Esophagus muscularis mucosa (tissue), 4 donors: ENCODE measurements at places on chromosomes 6 and 20. TPM values are rescaled to one million over a fixed set of nuclear protein-coding genes. Genes with fewer than 3 reads are reported as not detected.
A peak's percentile ranks its signal among the peaks of the same experiment; 100 is the strongest.

- no peak overlapping the region for H3K4me3 ChIP-seq
- no peaks in the 10 kb centered on the region for H3K4me1 ChIP-seq
- H3K27ac ChIP-seq = no peak overlapping the region
- no peak for DNase-seq
- H3K27me3 ChIP-seq = no peaks in the 10 kb centered on the region
- H3K36me3 ChIP-seq = peaks cover 9% of the 10 kb centered on the region
Observed at GRCh38 chr6:150738092-150738629, 127.3 kb upstream of the MTHFD1L start.

GTSF1L gene
- not detected for total RNA-seq

DNA sequence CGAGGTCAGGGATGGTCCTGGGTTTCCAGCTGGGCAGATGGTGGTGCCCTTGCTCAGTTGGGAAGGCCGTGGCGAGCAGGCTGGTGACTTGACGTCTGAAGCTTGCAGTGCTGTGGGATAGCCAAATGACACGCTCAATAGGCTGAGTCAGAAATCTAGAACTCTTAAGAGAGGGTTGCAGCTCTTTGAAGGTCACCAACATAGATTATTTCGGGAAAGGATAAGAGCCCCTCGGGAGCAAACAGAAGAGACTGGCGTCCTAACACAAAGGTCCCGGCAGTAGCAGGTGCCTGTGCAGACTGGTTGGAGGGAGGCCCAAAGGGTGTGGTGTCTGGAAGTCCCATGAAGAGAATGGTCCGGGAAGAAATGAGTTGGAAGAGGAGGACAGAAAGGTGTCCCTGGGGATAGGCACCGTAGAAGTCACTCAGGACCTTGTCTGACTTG is 18.4 kb downstream of the PKIG start:
- no peak overlapping the region for H3K4me3 ChIP-seq
- H3K27me3 ChIP-seq = no peaks in the 10 kb centered on the region
- peak overlapping the region; percentile 88 for H3K27ac ChIP-seq
- H3K36me3 ChIP-seq = peaks cover 4% of the 10 kb centered on the region
- peaks cover 91% of the 10 kb centered on the region for H3K4me1 ChIP-seq

SDCBP2 gene
- total RNA-seq = 2.1 TPM

GHRH gene
- total RNA-seq = not detected

- no peak overlapping the region for H3K4me3 ChIP-seq
- no peaks in the 10 kb centered on the region for H3K27me3 ChIP-seq
Observed at GRCh38 chr20:62946918-62947317, 5.6 kb upstream of the SLC17A9 start.

RSPH3 gene
- total RNA-seq = 19.9 TPM

- no peak for DNase-seq
- no peaks in the 10 kb centered on the region for H3K36me3 ChIP-seq
- H3K27ac ChIP-seq = no peak overlapping the region
- no peaks in the 10 kb centered on the region for H3K4me1 ChIP-seq
Observed at GRCh38 chr6:64290867-64291266, 655.3 kb downstream of the PHF3 start.

CST1 gene
- total RNA-seq = not detected

- H3K4me3 ChIP-seq = no peak overlapping the region
- H3K36me3 ChIP-seq = no peaks in the 10 kb centered on the region
- no peaks in the 10 kb centered on the region for H3K27me3 ChIP-seq
- no peaks in the 10 kb centered on the region for H3K4me1 ChIP-seq
Observed at GRCh38 chr6:136344420-136344819, 54.8 kb upstream of the BCLAF1 start.

- DNase-seq = no peak
- H3K27me3 ChIP-seq = no peaks in the 10 kb centered on the region
- no peaks in the 10 kb centered on the region for H3K36me3 ChIP-seq
Observed at GRCh38 chr20:63059684-63060056, 52.9 kb upstream of the BHLHE23 start.

DNA sequence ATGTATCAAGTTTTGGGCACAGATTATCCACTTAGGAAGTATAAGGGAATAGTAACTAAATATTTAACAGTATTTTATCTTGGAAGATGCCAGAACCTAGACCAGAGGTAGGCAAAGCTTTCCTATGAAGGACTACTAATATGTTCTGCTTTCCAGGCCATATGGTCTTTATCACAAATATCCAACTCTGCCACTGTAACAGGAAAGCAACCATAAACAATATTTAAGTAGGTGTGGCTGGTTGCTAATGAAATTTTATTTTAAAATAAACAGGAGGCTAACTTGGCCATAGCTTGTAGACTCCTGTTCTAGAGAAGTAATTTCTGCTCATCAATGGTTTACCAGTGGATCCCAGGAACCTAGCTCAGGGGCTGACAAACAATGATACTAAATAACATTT is 39.4 kb downstream of the NOL7 start:
- no peak for DNase-seq
- H3K4me3 ChIP-seq = no peak overlapping the region
- H3K27me3 ChIP-seq = no peaks in the 10 kb centered on the region
- no peaks in the 10 kb centered on the region for H3K36me3 ChIP-seq
- no peak overlapping the region for H3K27ac ChIP-seq

ULBP3 gene
- 0.50 TPM for total RNA-seq

IYD gene
- total RNA-seq = not detected

GRCh38 chr6:11432713-11433450 is 104.7 kb upstream of the TMEM170B start:
- H3K27ac ChIP-seq = peak overlapping the region; percentile 70
- DNase-seq = no peak
- no peaks in the 10 kb centered on the region for H3K36me3 ChIP-seq
- H3K4me3 ChIP-seq = no peak overlapping the region
- H3K27me3 ChIP-seq = no peaks in the 10 kb centered on the region

GRCh38 chr20:41029150-41029901 is 704 bp downstream of the TOP1 start:
- H3K36me3 ChIP-seq = no peaks in the 10 kb centered on the region
- DNase-seq = no peak
- H3K4me3 ChIP-seq = peak overlapping the region; percentile 93

DNA sequence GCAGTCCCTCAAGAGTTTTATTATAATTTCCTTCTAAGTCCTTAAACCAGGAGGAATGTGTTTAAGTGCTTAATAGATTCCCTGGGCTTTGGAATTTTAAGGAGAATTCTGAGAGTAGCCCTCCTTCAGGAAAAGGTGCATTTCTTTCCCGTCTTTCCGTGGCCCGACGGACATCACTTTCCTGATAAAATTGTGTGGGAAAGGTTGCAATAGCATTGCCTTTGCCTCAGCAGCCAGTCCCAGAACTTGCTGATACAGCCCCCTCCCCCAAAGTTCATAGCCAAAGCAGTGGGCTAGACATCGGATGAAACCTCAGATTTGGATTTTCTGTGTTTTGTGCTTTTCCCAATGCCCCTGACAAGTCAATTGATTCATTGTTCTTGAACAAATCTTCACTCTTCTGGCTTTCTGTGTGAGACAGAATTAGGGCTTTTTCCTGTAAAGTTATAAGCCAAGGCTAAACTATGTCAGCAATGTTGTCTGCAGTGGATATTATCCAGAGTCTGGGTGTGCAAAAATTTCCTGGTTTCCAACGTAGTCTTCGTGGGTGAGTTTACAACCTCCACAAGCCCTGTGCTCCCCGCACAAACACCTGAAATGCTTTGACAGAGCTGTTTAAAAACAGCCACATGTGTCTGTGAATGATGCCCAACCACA is 1.1 kb upstream of the SMOC2 start:
- peaks cover 25% of the 10 kb centered on the region for H3K27me3 ChIP-seq
- peaks cover 52% of the 10 kb centered on the region for H3K4me1 ChIP-seq
- H3K36me3 ChIP-seq = no peaks in the 10 kb centered on the region
- H3K4me3 ChIP-seq = peak overlapping the region; percentile 88
- peak overlapping the region; percentile 64 for H3K27ac ChIP-seq

GRCh38 chr20:62430311-62430853 is 3.0 kb upstream of the RBBP8NL start:
- peaks cover 36% of the 10 kb centered on the region for H3K27me3 ChIP-seq
- H3K4me1 ChIP-seq = peaks cover 14% of the 10 kb centered on the region
- H3K4me3 ChIP-seq = no peak overlapping the region
- no peaks in the 10 kb centered on the region for H3K36me3 ChIP-seq
- DNase-seq = no peak
- no peak overlapping the region for H3K27ac ChIP-seq

TREML2 gene
- not detected for total RNA-seq

GRCh38 chr20:62020935-62021701 is 44.6 kb downstream of the TAF4 start:
- no peak overlapping the region for H3K4me3 ChIP-seq
- no peaks in the 10 kb centered on the region for H3K36me3 ChIP-seq
- peaks cover 69% of the 10 kb centered on the region for H3K4me1 ChIP-seq
- no peak for DNase-seq
- no peaks in the 10 kb centered on the region for H3K27me3 ChIP-seq
- no peak overlapping the region for H3K27ac ChIP-seq

GRCh38 chr6:132972971-132973370 is 158.6 kb downstream of the RPS12 start:
- H3K36me3 ChIP-seq = no peaks in the 10 kb centered on the region
- no peak overlapping the region for H3K27ac ChIP-seq
- peaks cover 6% of the 10 kb centered on the region for H3K4me1 ChIP-seq
- no peak overlapping the region for H3K4me3 ChIP-seq

- H3K27me3 ChIP-seq = no peaks in the 10 kb centered on the region
- no peak for DNase-seq
- H3K4me3 ChIP-seq = no peak overlapping the region
Observed at GRCh38 chr6:34546551-34547321, 9.4 kb downstream of the SPDEF start.

GRCh38 chr6:18883851-18884250 is 496.7 kb downstream of the RNF144B start:
- no peak overlapping the region for H3K27ac ChIP-seq
- no peak for DNase-seq
- no peaks in the 10 kb centered on the region for H3K4me1 ChIP-seq
- no peaks in the 10 kb centered on the region for H3K36me3 ChIP-seq
- no peaks in the 10 kb centered on the region for H3K27me3 ChIP-seq
